ENCODE measurements at places on chromosomes 6 and 20. TPM values are rescaled to one million over a fixed set of nuclear protein-coding genes. Genes with fewer than 3 reads are reported as not detected.
A peak's percentile ranks its signal among the peaks of the same experiment; 100 is the strongest.

The PLG gene
- 0.69 TPM for total RNA-seq

DNA sequence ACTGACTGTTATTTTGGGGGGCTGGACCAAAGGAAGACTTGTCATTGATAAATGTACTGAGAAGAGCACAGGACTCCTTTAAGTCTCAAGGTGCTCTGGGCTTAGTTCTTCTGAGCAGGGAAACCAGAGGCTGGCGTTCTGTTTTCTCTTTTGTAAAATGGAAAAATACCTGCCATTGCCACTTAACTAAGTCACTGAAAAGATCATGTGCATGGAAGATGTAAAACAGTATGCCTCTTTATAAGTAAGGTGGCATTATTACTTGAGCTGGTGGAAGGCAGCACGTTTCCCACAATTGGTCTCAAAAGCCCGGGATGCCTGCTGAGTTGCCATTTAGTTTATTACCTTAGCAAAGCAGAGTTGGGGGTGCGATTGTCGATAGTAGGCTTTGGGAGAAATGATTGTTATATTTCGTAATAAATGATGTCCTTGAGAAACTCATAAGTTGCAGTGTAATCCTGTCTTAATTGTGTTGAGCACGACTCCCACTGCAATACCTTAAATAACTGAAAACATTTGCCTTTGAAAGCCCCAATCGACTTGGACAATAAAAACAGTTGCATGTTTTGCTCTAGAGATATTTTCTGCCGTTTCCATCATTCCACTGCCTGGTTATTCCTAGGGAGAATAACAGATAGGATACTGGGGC lies 3.6 kb downstream of the JARID2 start:
- peak; percentile 36 for DNase-seq

GRCh38 chr6:77825204-77825603 lies 172.4 kb downstream of the MEI4 start:
- DNase-seq = no peak

The ENPP4 gene
- 18.5 TPM for total RNA-seq

- DNase-seq = no peak
Observed at GRCh38 chr20:44218446-44218845, 7.9 kb upstream of the OSER1 start.

DNA sequence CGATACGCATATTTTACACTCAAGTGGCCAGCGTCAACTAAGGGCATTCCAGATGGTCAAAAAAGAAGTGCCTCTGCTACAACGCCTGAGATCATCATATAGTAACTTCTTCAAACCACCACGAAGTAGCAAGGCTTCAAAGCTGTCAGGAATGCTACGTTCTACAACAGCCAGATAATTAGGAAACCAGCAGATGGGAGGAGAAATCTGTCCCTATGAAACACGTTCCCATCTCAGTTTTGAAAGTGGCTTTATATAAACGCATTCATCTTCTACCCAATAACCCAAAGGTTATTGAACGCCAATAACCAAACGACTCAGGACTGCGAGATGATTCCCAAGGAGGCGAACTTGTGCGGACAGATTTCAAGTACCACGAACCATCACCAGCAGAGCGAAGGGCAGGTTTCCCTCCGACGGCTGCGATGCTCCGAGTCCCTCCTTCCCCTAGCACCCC lies 1.2 kb downstream of the ABHD12 start:
- DNase-seq = peak; percentile 29

DNA sequence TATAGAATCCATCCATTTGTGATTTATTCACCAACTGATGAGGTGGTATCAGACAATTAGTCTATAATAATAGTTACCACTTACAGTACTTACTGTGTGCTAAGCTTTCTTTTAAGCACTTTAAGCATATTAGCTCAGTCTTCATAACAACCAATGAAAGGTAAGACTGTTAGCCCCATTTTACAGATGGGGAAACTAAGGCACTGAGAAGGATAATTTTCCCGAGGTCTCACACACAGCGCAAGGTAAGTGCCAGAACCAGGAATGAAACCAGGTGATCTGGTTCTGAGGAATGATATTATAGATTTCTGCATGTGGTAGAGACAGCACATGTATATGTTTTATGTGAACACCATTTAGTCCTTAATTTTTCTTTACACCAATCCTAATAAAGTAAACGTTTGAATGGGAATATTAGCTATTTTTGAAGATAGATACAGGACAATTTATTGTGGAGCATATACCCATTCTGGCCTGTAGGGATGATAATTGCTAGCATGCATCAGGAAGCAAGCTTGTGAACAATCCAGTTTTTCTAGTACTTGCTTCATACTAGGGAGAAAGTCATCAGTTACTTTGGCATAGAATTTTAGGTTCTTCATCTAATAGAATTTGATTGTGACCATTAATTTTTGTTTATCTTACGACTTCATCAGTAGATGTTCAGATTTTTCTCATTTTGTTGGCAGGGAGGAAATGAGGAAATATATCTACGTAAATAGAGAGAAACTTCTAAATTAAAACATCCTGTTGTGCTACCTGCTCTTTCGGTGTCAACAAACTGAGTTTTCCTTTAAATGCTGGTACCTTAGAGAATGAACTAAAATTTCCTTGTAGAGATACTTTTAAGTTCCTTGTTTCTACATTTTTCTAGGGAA lies 3.0 kb downstream of the YWHAB start:
- no peak for DNase-seq

- DNase-seq = no peak
Observed at GRCh38 chr6:83461438-83461837, 30.6 kb upstream of the ME1 start.

DNA sequence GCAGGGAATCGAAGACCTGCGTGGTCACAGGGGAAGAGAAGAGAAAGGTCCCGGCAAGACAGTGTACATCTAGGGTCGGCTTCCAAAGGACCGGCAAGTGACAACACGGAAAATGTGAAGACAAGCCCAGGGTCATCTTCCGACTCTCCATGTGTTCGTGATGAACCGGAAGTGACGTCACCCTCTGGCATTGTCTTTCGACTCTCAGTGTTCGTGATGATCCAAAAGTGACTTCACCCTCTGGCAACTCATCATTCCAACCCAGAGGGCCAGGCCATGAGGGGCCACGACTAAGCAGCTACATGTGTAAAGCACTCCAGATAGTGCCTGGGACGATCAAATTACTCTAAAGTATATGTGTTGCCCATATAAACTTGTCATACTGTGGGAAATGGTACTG lies 290.8 kb downstream of the THBS2 start:
- DNase-seq = no peak

DNA sequence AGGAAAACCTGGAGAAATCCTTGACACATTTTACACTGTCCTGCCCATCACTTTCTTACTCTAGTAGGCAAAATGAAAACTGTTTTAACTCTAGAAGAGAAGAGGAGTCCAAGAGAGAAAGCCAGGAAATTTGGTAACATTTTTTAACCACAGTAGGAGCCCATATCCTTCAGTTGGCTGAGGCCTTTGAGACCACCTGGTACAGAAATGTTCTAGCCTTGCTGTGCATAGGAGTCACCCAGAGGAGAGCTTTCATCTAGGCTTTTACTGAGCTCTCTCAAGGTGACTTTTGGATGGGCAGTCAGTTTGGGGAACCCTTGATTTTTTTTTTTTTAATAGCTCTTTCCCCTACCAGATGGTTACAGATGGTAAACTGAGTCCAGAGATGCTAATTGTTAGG lies 25.0 kb downstream of the LRRN4 start:
- no peak for DNase-seq

- DNase-seq = no peak
Observed at GRCh38 chr6:37110500-37111461, 59.2 kb upstream of the PIM1 start.

GRCh38 chr6:136757150-136757549 lies 35.1 kb downstream of the MAP3K5 start:
- no peak for DNase-seq

DNA sequence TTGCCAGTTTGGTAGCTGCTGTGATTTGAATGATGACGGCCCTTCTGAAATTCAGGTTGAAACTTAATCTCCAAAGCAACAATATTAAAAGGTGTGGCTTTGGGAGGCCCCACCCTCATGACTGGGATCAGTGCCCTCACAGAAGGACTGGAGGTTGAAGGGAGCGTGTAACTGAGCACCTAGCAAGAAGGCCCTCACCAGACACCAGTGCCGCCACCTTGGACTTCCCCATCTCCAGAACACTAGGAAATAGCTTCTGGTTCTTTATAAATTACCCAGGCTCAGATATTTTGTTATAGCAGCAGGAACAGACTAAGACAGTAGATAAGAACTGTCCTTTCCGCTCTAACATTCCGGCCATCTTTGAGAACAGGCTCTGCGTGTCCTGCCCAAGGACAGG lies 243.1 kb downstream of the DLL1 start:
- no peak for DNase-seq

- no peak for DNase-seq
Observed at GRCh38 chr6:35790683-35791082, 6.4 kb downstream of the CLPS start.

- no peak for DNase-seq
Observed at GRCh38 chr6:4864519-4864918, 88.3 kb downstream of the CDYL start.

GRCh38 chr6:15546591-15546990 lies 116.2 kb downstream of the DTNBP1 start:
- DNase-seq = no peak

The PLCB4 gene
- total RNA-seq = 51.2 TPM

DNA sequence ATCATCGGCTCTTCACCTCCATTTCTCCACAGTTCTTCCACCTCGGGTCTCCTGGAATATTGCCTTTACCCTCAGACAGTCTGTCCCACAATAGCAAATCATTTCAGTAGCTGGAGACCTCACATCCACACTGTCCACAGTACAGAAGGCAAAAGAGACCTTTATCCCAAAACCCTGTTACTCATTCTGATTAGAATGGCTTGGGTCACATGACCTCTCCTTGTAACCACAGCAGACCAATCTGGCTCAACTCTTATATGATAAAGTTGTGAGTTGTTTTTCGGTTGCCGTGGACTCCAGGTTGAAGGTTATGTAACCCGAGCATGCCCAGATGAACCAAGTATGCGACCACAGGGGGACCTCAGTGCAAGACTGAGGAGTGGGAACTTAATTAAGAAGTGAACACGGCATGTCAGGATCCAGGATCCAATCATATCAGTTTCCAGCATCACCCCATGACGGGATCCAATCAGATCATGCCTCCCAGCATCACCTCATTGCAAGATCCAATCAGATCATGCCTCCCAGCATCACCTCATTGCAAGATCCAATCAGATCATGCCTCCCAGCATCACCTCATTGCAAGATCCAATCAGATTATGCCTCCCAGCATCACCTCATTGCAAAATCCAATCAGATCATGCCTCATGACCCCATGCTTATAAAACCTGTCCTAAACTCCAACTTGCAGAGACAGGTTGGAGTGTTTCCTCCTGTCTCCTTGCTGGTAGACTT lies 68.7 kb downstream of the LY86 start:
- DNase-seq = no peak

DNA sequence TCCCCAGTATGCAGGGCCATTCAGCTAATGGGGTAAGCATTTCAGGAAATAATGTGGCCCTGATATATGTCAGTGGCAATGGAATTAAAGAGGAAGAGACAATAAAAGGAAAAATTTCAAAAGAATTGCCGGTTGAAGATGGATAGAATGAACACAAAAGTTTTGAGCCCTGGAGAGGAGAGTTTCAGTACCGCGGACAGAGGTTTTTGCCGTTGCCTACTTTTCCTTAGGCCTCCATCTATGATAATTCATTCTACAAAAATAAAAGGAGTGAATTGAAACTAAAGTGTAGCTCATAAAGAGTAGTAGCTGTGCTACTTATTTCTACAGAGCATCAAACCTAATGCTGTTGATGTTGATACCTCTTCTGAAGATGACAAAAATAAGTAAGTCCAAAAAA lies 140.7 kb downstream of the RNASET2 start:
- DNase-seq = no peak

The IL20RA gene
- total RNA-seq = 11.6 TPM

GRCh38 chr6:90403489-90404381 lies 107.1 kb upstream of the BACH2 start:
- DNase-seq = no peak

The MAS1 gene
- not detected for total RNA-seq

The ZNF337 gene
- total RNA-seq = 7.2 TPM

- DNase-seq = peak; percentile 79
Observed at GRCh38 chr20:3218307-3218988, 9.2 kb downstream of the ITPA start.

GRCh38 chr20:1879369-1879768 lies 15.8 kb upstream of the SIRPA start:
- no peak for DNase-seq

DNA sequence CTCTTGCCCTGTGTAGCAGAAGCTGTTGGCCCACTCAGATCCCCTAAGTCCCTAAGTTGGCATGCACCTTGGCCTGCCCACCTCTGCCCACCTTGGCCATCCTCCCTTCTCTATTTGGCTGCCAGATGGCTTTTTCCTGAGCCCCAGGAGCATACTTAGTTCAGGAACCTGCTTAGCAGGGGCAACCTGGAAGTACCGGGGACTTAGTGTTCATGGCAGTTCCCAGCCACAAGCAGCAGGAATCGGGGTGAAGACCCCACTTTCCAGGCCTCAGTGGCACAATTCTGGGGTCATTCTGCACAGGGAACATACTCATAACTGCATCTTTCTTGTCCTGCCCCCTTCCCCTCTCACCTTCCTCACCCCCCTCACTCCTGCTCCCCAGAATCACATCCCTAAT lies 158.0 kb upstream of the PMEPA1 start:
- DNase-seq = no peak

- DNase-seq = no peak
Observed at GRCh38 chr20:60804240-60804917, 447.7 kb upstream of the CDH4 start.

- DNase-seq = no peak
Observed at GRCh38 chr6:129701721-129702455, 8.1 kb downstream of the ARHGAP18 start.

- no peak for DNase-seq
Observed at GRCh38 chr20:59676851-59677182, 72.5 kb downstream of the PHACTR3 start.

The FOXP4 gene
- total RNA-seq = 31.5 TPM

DNA sequence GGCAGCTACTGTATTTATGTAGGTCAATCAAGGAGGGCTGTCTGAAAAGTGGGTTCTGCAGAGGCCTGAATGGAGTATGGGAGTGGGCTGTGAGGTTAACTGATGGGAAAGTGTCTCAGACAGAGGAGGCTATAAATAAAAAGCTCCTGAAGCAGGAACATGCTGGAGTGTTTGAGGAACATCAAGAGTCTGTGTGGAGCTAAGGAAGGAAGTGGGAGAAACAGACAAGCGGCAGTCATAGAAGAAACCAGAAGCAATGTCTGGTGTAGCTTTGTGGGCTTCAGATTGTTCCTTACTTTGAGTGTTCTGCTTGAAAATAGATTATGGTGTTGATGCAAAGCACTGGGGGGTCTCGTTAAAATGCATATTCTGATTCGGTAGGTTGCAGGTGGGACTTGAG lies 101.5 kb upstream of the OGFRL1 start:
- no peak for DNase-seq

GRCh38 chr20:37189416-37190016 lies 10.2 kb upstream of the MROH8 start:
- no peak for DNase-seq

Data from mucosa of descending colon (tissue), 3 donors.